ENCODE measurements at places on chromosomes 3 and 15.

DNA sequence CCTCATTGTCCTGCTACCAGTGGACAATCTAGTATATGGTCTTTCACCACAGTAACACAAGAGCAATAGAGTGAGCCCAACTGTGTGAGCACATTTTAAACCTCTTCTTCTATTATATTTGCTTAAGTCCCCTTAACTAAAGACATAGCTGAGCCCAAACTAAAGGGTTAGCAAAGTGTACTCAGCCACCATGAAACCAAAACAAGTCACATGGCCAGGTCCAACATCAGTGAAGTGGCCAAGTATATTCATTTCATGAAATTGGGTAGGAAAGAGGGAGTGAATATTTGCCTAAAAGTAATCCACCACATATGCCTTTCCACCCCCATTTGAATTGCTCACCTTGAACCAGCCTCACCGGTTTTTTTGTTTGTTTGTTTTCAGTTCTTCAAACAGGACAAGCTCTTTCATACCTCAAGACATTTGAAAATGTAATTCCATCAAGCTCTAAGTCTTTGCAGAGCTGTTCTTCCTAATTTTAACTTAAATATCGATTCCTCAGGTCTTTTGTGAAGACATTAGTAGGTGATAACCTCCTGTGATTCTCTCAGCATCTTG lies 327.0 kb upstream of the SEMA6D start:
- DNase-seq, result no peak

- no peak for DNase-seq
These were observed 8.5 kb upstream of the ANPEP start for GRCh38 chr15:89822951-89823711.

DNA sequence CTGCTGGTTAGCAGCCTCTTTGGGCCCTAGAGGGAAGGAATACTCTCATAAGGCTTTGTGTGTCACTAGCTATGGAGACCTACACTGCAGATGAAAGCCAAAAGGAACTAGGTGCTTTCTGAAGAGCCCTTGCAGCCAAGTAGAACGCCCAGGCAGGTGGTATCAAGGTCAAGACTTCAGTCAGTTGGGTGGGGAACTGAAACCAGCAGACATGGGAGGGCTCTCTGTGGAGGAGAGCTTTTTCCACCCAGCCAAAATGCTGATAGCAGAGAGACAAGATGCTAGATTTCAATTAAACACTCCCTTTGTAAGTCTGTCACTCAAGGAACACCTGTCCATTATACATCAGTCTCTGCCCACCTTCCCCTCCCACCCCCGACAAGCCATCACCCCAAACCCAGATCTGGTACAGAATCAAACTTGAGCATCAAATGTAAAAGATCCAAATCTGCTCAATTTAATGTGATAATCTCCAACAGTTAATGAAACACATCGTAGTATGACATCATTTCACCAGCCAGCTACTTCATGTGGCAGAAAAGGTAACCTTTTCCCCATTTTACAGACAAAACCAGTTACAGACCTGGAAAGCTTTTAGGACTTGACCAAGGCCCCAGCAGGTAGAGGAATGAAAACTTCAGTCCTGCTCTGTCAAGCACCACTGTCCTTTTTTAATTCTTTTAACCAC lies 14.6 kb downstream of the MRPS25 start:
- DNase-seq, result no peak

GRCh38 chr3:111610189-111610588 lies 15.0 kb upstream of the ZBED2 start:
- no peak for DNase-seq

Data from stimulated activated CD4-positive, alpha-beta T cell treated with anti-CD3 and anti-CD28 coated beads, Interleukin-2, amount 100 ng/mL, for 24 hours (primary cell).